ENCODE measurements at places on chromosomes 2 and 18. TPM values are rescaled to one million over a fixed set of nuclear protein-coding genes. Genes with fewer than 3 reads are reported as not detected.

DNA sequence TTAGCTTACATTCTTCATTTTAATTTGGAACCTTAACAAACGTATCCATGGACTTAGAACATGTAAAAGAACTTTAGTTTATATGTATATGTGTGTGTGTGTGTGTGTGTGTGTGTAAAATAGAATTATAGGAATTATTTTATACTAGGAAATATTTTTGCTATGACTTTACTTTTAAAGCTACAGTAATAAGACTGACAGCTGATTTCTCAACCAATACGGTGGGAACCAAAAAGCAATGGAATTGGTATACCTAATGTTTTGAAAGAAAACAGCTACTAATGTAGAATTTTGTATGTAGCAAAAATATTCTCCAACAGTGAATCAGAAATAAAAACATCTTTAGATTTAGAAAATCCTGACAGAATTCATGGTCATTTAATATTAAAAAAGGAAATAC is 146.5 kb upstream of the ARL4C start:
- DNase-seq: no peak

- DNase-seq: no peak
Observed at GRCh38 chr2:43569921-43570320, 25.9 kb downstream of the THADA start.

GRCh38 chr2:114550895-114551793 is 108.7 kb downstream of the DPP10 start:
- DNase-seq: peak; percentile 16

GRCh38 chr2:170361090-170361936 is 183.4 kb downstream of the MYO3B start:
- DNase-seq: peak; percentile 16

GRCh38 chr18:50928551-50928950 is 39.3 kb upstream of the ELAC1 start:
- peak; percentile 10 for DNase-seq

- DNase-seq: no peak
Observed at GRCh38 chr18:55252053-55252675, 292.9 kb upstream of the CCDC68 start.

GRCh38 chr2:241161646-241162281 is 11.5 kb downstream of the PPP1R7 start:
- DNase-seq: no peak

- no peak for DNase-seq
Observed at GRCh38 chr2:178233428-178233827, 39.1 kb downstream of the OSBPL6 start.

DNA sequence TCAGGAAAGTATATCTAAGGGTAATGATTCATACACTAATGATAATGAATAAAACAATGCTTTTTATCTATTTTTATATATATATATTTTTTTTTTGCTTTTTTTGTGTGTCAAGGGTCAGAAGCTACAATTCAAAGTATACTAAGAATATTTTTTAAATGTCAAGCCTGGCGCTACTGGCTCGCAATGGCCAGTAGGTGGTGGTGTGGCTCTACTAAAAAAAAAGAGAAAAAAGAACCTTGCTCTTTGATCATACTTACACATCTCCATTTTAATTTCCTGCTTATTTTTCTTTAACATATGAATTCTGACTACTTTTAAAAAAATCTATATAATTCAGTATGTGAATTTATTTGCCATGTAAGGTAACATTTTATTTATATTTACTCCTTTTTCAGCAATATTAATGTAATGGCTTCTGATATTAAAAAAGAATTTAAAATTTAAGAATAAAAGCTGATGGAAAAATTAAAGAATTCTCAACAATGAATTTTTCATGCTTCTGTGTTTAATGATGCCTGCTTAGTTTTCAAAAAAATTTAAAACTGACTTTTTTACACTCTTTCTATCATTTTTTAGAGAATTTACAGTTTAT is 232.9 kb downstream of the GULP1 start:
- no peak for DNase-seq

GRCh38 chr2:190576573-190576972 is 42.1 kb upstream of the NEMP2 start:
- DNase-seq: no peak

GRCh38 chr18:76451396-76452331 is 43.4 kb downstream of the ZNF516 start:
- DNase-seq: no peak

GRCh38 chr2:84643991-84644390 is 127.7 kb downstream of the DNAH6 start:
- DNase-seq: no peak

GRCh38 chr2:137336067-137336466 is 570.7 kb downstream of the THSD7B start:
- DNase-seq: no peak

Gene BMP10
- total RNA-seq: not detected

Gene DSC2
- total RNA-seq: 31.8 TPM

Gene UGT1A5
- not detected for total RNA-seq

Gene SLC4A5
- 1.2 TPM for total RNA-seq

Gene HOXD4
- total RNA-seq: 13.8 TPM

Gene GALNT14
- 47.3 TPM for total RNA-seq

Gene PID1
- 3.3 TPM for total RNA-seq

Gene RSAD2
- total RNA-seq: 3.6 TPM

Gene YES1
- total RNA-seq: 167 TPM

All from kidney epithelial cell (primary cell).